ENCODE measurements at places on chromosomes 12 and 14.
A peak's percentile ranks its signal among the peaks of the same experiment; 100 is the strongest.

DNA sequence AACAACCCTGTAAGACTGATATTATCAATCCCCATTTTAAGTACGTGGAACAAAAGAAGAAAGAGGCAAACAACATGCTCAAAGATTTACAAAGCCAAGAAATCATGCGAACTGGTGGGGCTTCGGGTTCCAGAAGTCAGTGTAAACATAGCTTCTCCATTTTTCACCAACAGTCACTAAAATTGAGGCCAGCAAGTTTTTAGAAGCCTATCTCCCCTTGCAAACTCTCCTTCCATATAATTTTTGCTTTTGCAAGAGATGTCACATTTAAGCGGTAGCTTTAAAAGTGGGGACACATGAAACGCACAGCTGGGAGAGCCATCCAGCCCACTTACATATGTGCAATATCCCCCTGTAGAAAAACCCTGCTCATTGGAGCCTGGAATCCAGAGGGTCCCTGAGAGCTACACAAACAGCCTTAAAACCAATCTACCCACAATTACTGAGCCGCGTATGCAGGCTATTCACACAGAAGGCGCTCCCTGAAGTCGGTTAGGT is 797 bp downstream of the SLC11A2 start:
- DNase-seq, result no peak

DNA sequence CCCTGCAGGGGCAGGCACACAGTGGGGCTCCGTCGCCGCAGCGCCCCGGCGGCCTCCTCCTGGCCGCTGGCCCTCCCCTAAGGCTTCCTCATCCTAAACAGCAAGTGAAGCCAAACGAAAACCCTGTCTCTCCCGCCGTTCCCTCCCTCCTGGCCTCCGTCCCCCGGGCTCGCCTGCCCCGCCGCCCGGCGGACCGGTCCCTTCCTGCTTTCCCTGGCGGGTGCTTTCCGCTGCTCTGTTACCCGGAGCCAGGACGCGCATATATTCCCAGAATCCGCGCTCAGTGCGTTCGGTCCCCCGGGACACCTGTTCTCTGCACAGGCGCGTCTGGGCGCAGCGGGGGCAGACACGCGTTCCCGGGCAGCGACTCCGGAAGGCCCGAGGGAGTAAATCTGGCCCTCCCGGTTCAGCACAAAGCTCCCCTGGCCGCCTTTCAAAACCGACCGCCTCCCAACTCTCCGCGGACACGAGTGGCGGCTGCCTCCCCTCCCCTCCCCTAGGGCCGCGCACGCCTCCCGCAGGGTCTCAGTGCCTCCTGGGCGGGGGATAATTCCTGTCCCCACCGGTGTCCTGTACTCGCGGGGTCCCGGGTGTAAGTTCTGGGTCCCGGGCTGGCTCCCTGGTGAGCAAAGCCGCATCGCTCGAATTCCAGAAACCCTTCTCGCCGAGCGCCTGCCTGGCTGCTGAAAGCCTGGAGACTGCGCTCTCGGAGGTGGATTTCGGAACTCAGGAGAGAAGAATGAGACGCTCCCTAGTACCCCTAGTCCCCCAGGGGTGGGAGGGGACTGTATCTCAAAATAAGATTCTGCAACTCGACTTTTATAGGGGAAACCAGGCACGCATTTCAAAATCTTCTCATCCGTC is 21.4 kb upstream of the CEP170B start:
- DNase-seq, result no peak

DNA sequence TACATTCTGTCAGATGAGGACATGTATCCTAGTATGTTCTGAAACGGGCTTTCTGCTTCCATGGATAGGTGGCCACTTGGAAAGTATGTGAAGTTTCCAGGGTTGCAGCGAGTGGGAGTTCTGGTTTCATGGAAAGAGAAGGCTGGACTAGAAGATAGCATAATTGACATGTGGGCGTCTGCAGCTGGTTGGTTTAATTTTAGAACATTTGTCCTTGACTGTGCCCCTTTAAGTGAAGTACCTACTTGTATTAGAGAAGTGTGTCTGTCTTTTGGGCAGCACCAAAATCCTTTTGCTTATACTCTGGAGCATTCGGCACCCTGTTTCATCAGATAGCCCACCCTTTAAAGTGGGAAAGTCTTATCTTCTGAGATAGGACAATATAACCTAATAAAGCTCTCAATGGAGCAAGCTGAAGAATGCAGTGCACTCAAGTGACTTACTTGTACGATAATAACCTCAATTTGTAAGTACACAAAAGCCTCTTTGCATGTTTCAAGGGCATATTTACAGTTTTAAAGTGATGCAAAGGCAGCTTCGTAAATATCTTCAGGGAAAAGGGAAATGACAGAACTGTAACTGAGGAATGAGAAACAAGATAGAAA is 35.2 kb downstream of the NTN4 start:
- no peak for DNase-seq

GRCh38 chr12:123983822-123984485 is 10.9 kb downstream of the ZNF664 start:
- DNase-seq, result peak; percentile 83

GRCh38 chr12:25384893-25385248 is 134.1 kb upstream of the KRAS start:
- DNase-seq, result peak; percentile 39

DNA sequence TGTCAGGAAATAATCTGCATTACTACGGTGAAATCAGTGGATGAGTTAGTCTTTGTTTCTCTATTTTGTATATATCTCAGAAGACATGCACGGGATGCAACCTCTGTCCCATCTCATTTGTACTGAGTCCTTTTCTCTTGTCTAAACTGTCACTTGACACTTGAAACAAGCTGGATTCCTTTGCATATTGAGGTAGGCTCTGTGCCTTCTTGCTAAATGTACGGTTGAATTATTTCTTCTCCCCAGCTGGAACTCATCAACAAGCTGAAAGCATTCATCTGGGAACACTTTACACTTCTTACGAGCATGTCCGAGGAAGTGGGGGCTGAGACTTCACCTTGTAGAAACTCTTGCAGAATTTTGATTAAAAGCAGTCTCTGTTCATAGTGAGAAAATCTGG is 119.5 kb downstream of the VEZT start:
- DNase-seq, result no peak

- no peak for DNase-seq
Measured at GRCh38 chr12:115898670-115899069, 378.8 kb downstream of the MED13L start.

- DNase-seq, result no peak
Measured at GRCh38 chr12:83121897-83122622, 435.4 kb downstream of the TMTC2 start.

- DNase-seq, result no peak
Measured at GRCh38 chr12:127290251-127290650, 976.7 kb upstream of the TMEM132C start.

DNA sequence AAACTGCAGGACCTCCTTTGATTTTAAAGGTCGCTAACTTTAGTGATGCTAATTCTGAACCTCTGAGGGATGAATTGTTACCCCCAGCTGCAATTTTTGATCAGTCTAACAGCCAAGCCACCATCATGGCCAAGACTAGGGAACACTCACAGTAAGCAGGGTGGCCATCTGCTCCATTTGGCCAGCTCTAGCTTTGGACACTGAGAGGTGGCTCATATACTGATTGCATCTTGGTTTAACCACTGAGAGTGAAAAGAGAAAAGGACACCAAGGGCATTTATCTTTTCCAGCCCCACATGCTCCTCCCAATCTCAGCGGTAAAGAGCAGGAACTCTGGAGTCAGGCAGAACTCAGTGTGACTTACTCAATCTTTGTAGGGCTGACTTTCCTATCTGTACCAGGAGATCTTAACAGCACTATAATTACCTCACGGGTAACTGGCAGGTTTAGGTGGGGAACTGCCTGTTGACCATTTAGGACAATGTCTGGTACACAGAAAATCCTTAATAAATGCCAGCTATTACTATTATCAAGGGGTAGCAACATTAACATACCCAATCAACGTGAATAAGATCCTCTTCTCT is 6.2 kb downstream of the LPCAT3 start:
- no peak for DNase-seq

GRCh38 chr14:59739794-59740193 is 130.8 kb downstream of the RTN1 start:
- DNase-seq, result no peak

- DNase-seq, result peak; percentile 21
Measured at GRCh38 chr14:81169711-81170103, 51.1 kb downstream of the GTF2A1 start.

DNA sequence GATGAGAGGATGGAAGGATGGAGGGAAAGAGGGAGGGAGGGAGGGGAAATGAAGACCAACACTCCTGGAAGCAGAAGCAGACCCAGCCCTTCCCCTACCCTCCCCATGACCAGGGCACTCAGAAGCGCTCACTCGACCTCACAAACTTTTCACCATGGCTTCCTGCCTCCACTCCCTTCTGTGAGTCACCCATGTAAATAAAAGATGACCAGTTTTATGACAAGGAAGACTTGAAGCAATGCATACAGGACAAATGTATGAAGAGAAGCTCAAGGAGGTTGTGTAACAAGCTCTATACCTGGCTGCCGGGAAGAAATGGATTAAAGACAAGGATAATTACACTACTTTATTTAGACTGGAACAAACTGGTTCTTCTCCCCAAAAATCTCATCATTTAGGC is 63.8 kb downstream of the CDC42BPB start:
- peak; percentile 66 for DNase-seq

DNA sequence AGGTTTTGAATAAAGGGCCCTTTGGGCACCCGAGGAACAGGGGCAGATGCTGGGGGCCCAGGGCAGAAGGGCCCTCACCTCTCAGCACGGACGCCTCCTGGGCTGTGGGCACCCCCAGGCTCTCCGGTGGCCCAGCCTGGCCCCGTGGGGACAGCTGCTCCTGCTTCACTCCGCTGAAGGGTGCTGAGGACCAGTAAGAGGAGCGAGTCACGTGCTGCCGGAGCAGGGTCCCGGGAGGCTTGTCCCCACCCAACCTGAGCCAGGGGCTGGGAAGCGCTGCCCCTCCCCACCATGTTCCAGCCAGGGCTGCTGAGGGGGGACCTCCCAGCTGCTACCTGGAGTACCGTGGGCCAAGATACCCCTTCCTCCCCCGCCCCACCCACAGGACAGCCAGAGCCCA is 59.5 kb downstream of the RFLNA start:
- DNase-seq, result no peak

DNA sequence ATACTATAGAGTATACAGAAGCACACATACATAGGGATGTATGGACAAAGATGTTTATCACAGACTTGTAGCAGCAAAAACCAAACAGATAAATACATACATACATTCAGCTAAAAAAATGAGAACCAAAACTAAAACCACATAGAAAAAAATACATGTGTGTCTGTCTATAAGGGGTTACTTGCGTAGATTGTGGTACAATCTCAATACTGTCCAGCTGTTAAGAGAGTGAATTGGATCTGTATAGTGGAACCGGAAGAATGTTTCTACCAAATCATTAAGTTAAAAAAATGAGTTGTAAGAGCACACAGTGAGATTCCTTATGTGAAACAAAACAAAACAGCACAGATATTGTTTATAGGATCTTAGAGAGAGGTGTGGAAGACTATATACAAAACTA is 44.2 kb upstream of the DCD start:
- DNase-seq, result no peak

DNA sequence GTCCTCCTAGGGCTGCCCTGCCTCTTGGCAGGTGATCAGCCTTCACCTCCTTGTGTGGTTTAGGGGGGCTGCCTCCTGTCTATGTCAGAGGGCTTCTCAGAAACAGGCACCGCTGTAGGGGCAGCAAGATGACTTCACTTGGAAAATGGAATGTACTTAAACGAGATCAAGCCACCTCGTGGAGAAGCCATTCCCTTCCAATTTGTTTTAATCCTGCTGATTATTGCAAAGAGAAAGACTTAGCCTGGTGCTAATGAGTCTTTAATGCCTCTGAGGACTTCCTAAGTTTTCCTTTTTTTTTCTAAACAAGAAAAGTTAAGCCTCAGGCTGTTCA is 62.3 kb upstream of the RFLNA start:
- DNase-seq, result no peak

GRCh38 chr12:75157385-75157784 is 52.3 kb downstream of the KCNC2 start:
- no peak for DNase-seq

DNA sequence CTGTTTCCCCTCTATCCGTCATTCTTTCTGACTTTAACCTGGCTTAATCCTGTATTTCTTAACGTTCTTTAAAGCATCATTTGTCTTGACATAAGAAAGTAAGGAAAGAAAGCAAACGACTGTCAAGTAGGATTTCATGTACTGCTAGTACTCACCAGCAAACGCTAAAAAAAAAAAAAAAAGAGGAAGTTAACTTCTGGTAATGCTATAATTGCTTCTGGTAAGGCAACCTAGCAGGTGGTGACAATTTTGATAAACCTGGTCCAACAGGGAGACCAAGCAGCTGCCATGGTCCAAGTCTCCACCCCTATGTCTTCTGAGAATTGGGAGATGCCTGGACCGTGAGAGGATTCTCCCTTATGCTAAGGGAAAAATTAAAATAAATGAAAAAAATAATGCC is 306.6 kb downstream of the DAD1 start:
- DNase-seq, result no peak

DNA sequence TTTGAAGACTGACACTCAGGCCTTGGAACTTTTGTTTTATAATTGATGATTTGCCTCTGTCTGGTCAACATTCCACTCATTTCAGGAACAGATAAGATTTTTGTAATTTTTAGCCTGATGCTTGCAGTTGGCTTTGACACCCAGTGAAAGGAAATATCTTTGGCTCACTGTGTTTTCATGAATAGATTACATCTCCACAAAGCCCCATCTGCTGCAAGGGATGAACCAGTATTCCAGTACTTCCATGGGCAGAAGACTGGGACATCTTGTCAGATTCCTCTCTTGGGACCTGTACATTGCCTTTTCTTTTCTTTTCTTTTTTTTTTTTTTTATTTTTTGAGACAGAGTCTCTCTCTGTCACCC is 28.4 kb downstream of the GSG1 start:
- no peak for DNase-seq

DNA sequence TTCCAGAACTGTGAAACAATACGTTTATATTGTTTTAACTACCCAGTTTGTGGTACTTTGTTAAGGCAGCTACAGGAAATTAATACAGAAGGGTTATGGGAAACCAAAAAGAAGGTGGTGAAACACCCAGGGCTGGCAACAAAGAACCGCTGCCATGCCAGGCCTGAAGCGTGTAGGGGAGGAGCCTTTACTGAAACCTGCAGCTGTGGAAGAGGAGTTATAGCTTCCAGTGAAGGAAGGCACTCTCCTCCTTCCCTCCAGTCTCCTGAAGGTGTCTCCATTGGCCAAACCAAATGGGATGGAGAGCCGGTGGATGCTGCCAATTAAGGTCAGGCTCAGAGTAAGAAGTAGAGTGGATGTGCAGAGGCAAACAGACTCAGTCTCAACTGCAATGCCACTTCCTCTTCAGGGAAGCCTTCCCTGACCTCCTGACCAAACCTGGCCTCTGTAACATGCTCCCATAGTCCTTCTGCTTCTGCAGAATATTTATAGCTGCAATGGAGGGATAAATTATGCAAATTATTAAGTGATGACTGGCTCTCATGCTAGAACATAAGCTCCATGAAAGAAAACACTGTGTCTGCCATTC is 168.3 kb downstream of the DAD1 start:
- DNase-seq, result no peak

GRCh38 chr14:95519699-95520098 is 3.2 kb upstream of the SYNE3 start:
- no peak for DNase-seq

GRCh38 chr12:106114447-106115068 is 24.2 kb downstream of the NUAK1 start:
- no peak for DNase-seq

- DNase-seq, result no peak
Measured at GRCh38 chr14:69135133-69135532, 17.8 kb downstream of the DCAF5 start.
